Skeletal muscle cell (primary cell): ENCODE measurements at places on chromosomes 1 and 21.

DNA sequence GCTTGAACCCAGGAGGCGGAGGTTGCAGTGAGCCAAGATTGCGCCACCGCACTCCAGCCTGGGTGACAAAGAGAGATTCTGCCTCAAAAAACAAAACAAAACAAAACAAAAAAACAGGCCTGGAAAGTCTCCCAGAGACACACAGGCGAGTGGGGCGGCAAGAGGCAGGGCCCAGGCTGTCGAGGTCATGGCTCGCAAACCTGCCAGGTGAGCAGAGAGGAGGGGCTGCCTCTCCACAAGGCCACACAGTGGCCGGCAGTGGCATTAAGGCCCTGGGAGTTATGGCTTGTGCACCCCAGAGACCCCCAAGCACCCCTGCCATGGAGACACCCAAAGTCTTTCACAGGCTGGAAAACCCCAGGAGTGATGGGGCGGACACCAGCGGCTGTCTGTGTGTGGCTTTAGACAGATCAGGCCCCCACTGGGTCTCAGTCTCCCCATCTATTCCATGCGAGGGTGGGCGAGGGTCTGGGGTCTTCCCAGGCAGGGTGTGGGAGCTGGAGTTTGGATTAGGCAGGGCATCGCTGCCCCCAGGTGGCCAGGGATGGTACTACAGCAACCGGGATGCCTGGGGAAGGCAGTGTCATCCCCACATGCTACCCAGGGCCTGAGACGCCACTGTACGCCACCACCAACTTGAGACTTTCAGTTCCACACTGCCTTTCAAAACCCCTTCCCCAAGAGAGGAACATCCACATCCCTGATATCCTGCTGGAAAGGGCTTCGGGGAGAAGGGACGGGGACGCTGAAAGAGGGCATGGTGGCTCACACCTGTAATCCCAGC, 7.3 kb upstream of the CTRC start:
- DNase-seq: no peak

GRCh38 chr21:16302851-16303282, 573.1 kb downstream of the USP25 start:
- peak; percentile 45 for DNase-seq

GRCh38 chr21:38984982-38985567, 179.3 kb downstream of the ETS2 start:
- peak; percentile 82 for DNase-seq

- no peak for DNase-seq
Measured at GRCh38 chr1:85179522-85179921, 21.3 kb downstream of the SYDE2 start.

DNA sequence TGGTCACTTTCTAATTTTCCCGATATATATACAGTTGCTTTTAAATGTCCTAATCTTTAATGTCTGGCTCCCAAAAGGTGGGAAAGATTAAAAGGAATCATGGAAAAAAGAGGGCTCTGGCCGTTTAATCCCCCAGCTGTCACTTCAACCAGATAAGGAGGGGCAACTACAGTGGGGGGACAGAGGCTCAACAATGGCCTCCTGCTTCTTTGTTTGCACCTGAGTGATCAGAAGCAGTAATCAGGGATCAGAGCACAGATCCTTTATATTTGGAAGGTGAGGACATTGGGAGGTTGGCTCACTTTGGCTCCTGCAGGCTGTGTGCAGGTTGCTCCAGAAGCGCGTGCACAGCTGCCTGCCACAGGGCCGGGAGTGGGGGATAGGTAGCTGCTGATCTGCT, 212.8 kb downstream of the FMN2 start:
- no peak for DNase-seq
